ENCODE measurements at places on chromosomes 5 and 9. TPM values are rescaled to one million over a fixed set of nuclear protein-coding genes. Genes with fewer than 3 reads are reported as not detected.
A peak's percentile ranks its signal among the peaks of the same experiment; 100 is the strongest.

The F2R gene
- not detected for total RNA-seq

The PDE6A gene
- not detected for total RNA-seq

The CCL28 gene
- total RNA-seq = 18.8 TPM

The ACOT12 gene
- total RNA-seq = 0.26 TPM

The TTF1 gene
- 7.0 TPM for total RNA-seq

The ADAMTSL2 gene
- not detected for total RNA-seq

The CTXN3 gene
- not detected for total RNA-seq

The IFNA13 gene
- not detected for total RNA-seq

The C9orf153 gene
- total RNA-seq = not detected

DNA sequence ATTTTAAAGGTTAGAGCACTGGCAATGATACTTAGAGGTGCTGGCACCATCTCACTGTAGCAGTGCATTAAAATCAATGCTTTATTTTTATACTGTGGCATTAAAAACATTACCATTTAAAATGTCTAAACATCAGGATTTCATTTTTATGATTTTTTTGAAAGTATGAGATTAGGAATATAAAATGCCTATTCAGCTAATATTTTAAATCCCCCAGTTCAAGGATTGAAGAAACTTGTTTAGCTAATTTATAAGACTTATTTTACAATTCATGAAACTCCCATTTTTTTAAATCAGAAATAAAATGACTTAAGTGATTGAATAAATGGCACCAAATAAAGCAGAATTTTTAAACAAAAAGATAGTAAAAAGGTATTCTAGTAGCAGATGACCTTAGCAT lies 625.6 kb downstream of the RAB3C start:
- H3K4me1 ChIP-seq = no peaks in the 10 kb centered on the region
- H3K27ac ChIP-seq = no peak overlapping the region
- DNase-seq = no peak
- H3K27me3 ChIP-seq = no peaks in the 10 kb centered on the region
- H3K36me3 ChIP-seq = no peaks in the 10 kb centered on the region

DNA sequence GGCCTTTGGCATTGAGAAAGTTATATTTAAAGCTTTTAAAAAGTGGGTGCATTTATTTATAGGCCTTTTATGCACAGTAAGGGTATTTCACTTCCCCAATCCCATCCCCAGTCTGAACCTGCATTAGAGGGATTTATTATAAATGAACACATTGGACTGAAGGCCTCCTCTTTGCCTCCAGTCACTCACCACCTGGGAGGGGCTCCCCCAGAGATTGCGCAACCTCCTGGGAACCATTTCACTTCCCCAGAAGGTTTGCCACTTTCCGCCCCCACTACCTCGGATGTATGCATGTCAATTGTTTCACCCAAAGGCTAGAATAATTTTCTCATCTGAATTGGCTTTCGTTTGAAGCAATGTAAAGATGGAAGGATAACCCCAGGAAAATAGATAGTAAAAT lies 29.8 kb upstream of the VCAN start:
- H3K4me3 ChIP-seq = no peak overlapping the region
- H3K27me3 ChIP-seq = no peaks in the 10 kb centered on the region
- DNase-seq = no peak
- no peak overlapping the region for H3K27ac ChIP-seq
- no peaks in the 10 kb centered on the region for H3K4me1 ChIP-seq

- H3K4me3 ChIP-seq = no peak overlapping the region
- H3K4me1 ChIP-seq = no peaks in the 10 kb centered on the region
Observed at GRCh38 chr5:54589786-54590185, 72.2 kb downstream of the SNX18 start.

DNA sequence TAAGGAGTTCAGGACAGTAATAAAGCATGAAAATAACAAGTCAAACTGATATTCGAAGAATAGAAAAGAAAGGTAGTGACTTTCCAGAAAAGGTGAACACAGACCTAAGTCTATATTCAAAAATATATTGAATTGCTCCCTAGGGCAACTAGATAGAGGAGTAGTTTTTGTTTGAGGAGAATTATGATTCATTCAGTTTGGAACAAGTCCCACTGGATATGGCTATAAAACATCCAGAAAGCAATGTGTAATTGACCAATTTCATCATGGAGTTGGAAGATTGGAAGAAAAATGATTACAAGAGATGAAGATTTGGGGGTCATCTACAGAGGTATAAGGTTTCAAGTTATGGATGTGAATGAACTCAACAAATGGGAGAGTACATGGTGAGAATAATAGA lies 117.5 kb upstream of the ZNF462 start:
- no peaks in the 10 kb centered on the region for H3K36me3 ChIP-seq
- no peak overlapping the region for H3K4me3 ChIP-seq
- DNase-seq = no peak
- H3K27me3 ChIP-seq = no peaks in the 10 kb centered on the region

DNA sequence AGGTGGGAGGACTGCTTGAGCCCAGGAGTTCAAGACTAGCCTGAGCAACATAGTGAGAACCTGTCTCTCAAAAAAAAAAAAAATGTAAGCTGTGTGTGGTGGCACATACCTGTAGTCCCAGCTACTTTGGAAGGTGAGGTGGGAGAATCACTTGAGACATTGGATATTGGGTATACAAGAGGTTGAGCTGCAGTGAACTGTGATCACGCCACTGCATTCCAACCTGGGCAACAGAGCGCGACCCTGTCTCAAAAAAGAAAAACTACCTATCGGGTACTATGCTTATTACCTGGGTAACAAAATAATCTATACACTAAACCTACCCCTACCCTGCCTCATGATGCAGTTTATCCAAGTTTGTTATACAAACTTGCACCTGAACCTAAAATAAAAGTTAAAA lies 64.9 kb downstream of the AOPEP start:
- H3K27ac ChIP-seq = no peak overlapping the region
- H3K27me3 ChIP-seq = no peaks in the 10 kb centered on the region
- no peak for DNase-seq

DNA sequence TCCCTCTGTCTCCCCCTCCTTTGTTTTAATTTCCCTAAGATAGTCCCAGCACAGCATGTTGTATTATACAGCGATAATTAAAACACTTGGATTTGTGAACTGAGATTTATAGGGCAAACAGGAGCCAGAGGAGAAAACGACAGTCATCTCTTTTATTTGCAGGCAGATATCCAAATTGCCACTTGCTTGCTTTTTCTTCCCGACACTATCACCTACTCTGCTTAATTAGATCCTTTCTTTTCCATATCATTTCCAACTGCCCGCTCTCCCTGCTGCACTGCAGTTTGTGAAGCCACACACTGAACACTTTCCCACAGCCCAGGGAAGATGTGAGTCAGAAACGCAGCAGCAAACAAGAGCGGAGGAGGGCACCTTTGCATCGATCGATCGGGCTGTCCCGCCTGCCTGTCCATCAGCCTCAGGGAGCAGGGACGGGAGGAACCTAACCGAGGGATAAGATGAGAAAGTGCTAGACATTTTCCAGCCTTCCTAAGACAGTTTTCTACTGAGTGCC lies 35.8 kb upstream of the SPRY4 start:
- H3K27me3 ChIP-seq = 0 out of 2 replicates have a peak, but pooled peaks cover 5% of the 10 kb centered on the region
- H3K36me3 ChIP-seq = no peaks in the 10 kb centered on the region
- H3K4me3 ChIP-seq = no peak overlapping the region

DNA sequence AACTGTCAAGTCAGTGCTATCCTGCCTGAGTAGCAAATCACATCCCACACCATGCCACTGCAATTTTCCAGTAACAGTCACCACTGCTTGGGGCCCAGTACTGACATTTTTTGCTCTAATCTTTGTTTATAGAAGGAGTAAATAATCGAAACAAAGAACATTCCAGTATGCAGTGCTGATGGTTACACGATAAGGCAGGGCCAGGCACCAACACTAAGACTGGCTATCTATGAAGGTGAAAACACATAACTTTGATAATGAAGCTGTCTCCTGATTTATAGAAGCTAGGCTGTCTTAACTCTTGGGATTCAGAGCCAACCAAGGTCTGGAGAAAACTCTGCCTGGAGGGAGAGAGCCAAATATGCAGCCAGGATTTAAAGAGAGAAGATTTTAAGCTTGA lies 365.3 kb downstream of the BNC2 start:
- H3K27ac ChIP-seq = no peak overlapping the region
- peak; percentile 20 for DNase-seq
- no peaks in the 10 kb centered on the region for H3K36me3 ChIP-seq

GRCh38 chr5:8058616-8059190 lies 189.8 kb downstream of the MTRR start:
- no peak overlapping the region for H3K27ac ChIP-seq
- no peaks in the 10 kb centered on the region for H3K27me3 ChIP-seq
- no peaks in the 10 kb centered on the region for H3K36me3 ChIP-seq
- 0 out of 2 replicates have a peak, but pooled peaks cover 4% of the 10 kb centered on the region for H3K4me1 ChIP-seq

- peak overlapping the region; percentile 99 for H3K4me3 ChIP-seq
- H3K27me3 ChIP-seq = no peaks in the 10 kb centered on the region
- no peak overlapping the region for H3K27ac ChIP-seq
- DNase-seq = peak; percentile 59
- peaks cover 10% of the 10 kb centered on the region for H3K36me3 ChIP-seq
Observed at GRCh38 chr5:16467363-16468219, 2.0 kb upstream of the ZNF622 start.

GRCh38 chr9:116155698-116156039 lies 2.1 kb downstream of the PAPPA start:
- no peak overlapping the region for H3K4me3 ChIP-seq
- no peaks in the 10 kb centered on the region for H3K4me1 ChIP-seq
- no peak for DNase-seq
- H3K27me3 ChIP-seq = no peaks in the 10 kb centered on the region
- H3K36me3 ChIP-seq = no peaks in the 10 kb centered on the region
- H3K27ac ChIP-seq = no peak overlapping the region

DNA sequence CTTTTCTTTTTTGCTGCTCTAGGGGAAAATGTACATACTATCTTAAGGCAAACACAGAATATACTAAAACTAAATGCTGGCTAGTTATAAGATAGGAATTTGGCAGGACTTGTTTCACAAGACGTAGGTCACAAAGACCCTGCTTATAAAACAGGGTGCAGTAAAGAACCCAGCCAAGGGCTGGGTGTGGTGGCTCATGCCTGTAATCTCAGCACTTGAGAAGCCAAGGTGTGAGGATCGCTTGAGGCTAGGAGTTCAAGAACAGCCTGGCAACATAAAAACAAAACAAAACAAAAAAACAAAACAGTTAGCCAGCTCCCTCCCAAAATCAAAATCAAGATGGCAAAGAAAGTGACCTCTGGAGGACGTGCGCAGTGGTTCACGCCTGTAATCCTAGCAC lies 49.5 kb upstream of the DENND4C start:
- H3K27ac ChIP-seq = no peak overlapping the region
- no peaks in the 10 kb centered on the region for H3K36me3 ChIP-seq
- no peaks in the 10 kb centered on the region for H3K27me3 ChIP-seq
- no peaks in the 10 kb centered on the region for H3K4me1 ChIP-seq
- DNase-seq = no peak
- no peak overlapping the region for H3K4me3 ChIP-seq

DNA sequence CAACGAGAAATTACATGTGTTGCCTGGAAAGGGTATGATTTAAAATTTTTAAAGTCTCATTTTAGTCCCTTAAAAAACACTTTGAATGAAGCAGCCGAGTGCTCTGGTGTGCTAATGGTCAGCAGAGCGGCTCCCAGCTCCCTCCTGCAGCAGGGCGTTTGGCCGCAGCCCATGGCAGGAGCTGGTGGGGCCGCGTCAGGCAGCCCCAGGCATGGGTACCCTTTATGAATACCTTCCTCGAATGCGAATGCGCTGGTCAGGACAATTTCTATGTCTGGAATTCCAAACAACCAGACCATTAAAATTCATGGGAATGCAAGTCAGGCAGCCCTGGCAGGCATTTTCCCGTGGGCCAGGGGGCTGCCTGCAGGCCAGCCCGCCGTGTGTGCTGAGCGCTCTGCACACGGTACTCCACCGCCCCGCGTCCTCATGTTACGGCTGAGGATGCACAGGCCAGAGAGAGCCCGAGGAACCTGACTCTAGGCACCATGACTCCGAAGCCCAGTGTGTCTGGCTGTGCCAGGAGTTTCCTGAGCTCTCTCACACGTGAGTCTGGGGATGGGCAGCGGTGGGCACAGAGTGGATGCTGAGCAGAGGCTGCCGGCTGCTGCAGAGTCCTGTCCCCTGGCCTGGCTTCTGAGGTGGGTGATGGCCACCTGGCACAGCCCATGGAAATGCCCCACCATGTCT lies 123.7 kb downstream of the WNK2 start:
- no peaks in the 10 kb centered on the region for H3K27me3 ChIP-seq
- no peaks in the 10 kb centered on the region for H3K4me1 ChIP-seq
- H3K27ac ChIP-seq = no peak overlapping the region
- no peak overlapping the region for H3K4me3 ChIP-seq
- DNase-seq = no peak

GRCh38 chr9:6029604-6030274 lies 14.3 kb upstream of the RANBP6 start:
- no peak overlapping the region for H3K27ac ChIP-seq
- no peak overlapping the region for H3K4me3 ChIP-seq
- DNase-seq = no peak
- no peaks in the 10 kb centered on the region for H3K36me3 ChIP-seq

GRCh38 chr5:175840050-175840841 lies 31.1 kb upstream of the CPLX2 start:
- H3K4me3 ChIP-seq = no peak overlapping the region
- H3K27me3 ChIP-seq = no peaks in the 10 kb centered on the region
- H3K27ac ChIP-seq = no peak overlapping the region
- peak; percentile 76 for DNase-seq

GRCh38 chr9:94703488-94704140 lies 22.9 kb upstream of the AOPEP start:
- no peak overlapping the region for H3K27ac ChIP-seq
- no peaks in the 10 kb centered on the region for H3K27me3 ChIP-seq
- no peak overlapping the region for H3K4me3 ChIP-seq
- no peaks in the 10 kb centered on the region for H3K36me3 ChIP-seq
- H3K4me1 ChIP-seq = no peaks in the 10 kb centered on the region

DNA sequence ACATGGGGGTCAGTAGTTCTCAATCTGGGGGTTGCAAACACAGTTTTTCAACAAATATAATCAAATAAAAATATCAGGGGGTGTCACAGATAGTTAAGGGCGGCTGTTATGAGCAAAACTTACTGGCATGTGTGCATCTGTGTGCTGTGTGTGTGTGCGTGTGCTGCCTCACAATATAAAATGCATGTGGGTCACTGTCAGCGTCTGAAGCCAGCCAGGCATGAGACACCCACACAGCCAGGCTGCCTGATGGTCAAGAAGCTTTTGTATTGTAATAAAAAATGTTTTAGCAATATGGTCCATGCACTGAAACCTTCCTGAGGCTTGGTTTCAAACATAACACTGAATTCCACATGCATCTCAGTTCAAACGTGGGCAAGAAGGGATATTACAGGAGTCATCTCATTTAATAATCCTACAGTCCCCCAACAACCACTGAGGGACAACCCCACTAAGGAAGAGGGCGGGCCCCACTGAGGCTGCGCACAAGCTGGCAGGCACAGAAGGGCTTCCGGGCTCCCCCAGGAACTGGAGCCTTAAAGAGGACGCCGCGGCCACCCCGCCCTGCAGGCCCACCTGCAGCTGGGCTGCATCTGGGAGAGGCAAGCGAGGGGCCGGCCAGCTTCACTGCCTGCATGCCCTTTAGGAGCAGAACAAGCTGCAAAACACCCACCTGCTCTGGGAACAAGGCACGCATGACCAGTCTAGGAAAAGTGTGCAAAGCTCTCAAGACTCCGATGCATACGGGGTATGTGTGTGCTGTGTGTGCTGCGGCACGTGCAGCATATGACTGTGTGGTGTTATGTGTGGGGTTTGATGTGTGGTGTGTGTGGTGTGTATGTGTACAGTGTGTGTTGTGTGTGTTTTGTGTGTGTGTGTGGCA lies 14.1 kb downstream of the SEMA4D start:
- no peaks in the 10 kb centered on the region for H3K27me3 ChIP-seq
- H3K36me3 ChIP-seq = no peaks in the 10 kb centered on the region
- peak; percentile 70 for DNase-seq
- no peak overlapping the region for H3K27ac ChIP-seq
- H3K4me1 ChIP-seq = peaks cover 20% of the 10 kb centered on the region

GRCh38 chr5:143054480-143054941 lies 284.3 kb downstream of the ARHGAP26 start:
- H3K27me3 ChIP-seq = no peaks in the 10 kb centered on the region
- H3K27ac ChIP-seq = peak overlapping the region; percentile 97
- peaks cover 86% of the 10 kb centered on the region for H3K4me1 ChIP-seq
- peak overlapping the region; percentile 13 for H3K4me3 ChIP-seq
- no peaks in the 10 kb centered on the region for H3K36me3 ChIP-seq

All from Karpas-422 (cell line).